ENCODE measurements at places on chromosomes 16 and 17.

DNA sequence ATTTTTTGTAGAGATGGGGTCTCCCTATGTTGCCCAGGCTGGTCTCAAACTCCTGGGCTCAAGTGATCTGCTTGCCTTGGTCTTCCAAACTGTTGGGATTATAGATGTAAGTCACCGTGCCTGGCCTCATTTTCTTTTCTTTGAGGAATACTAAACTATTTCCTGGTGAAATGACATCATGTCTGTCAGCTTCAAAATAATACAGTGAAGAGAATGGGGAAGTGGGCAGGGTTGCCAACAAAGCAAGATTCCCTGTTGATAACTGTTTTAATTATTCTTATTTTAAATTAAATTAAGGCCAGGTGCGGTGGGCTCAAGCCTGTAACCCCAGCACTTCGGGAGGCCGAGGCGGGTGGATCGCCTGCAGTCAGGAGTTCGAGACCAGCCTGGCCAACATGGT is 21.1 kb downstream of the PIPOX start:
- no peak for DNase-seq

DNA sequence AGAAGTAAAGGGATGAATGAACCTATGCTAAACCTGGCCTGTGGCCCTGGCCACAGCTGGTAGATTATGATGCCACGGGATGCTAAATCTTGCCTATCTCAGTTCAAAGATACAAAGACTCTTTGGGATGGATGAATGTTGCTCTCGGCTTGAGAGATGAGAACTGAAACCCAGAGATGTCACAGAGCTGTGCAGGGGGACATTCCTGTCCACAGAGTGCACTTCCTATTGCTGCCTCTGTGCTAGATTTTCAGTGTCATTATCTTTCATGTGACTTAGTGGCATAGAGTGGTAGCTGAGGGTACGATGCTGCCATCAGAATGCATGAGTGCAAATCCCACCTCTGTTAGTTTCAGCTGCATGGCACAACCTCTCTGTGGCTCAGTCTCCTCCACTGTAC is 2.3 kb upstream of the MT1M start:
- no peak for DNase-seq

DNA sequence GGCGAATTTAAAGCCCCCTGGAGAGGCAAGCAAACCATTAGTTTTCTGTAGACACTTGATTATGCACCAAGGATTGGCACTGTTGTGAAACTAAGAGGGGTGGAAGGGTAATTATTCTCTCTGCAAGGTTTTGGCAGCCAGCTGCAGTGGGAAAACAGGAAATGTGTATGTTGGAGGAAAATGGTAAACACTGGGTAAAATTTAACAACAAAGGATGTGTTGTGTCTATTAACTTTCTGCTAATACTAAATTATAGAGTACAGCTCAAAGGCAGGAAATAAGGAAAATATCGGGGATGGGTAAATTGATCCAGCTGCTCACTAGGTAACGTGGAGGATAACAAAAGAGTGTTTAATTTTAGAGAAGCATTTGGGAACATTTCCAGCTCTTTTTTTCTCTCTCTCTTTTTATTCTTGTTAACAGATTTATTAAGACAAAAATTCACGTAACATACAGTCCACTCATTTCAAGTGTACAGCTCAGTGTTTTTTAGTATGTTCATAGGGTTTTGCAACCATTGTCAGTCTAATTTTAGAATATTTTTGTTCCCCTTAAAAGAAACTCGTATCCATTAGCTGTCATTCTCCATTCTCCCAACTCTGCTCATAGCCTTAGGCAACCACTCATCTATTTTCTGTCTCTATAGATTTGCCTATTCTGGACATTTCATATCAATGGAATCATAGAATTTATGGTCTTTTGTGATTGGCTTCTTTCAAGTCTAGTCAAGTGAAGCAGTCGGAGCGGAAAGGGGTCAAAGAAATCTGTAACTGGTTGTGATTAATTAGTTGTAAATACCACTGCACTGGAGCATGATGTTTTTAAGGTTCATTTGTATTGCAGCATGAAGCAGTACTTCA is 41.8 kb downstream of the TANGO6 start:
- DNase-seq, result no peak

DNA sequence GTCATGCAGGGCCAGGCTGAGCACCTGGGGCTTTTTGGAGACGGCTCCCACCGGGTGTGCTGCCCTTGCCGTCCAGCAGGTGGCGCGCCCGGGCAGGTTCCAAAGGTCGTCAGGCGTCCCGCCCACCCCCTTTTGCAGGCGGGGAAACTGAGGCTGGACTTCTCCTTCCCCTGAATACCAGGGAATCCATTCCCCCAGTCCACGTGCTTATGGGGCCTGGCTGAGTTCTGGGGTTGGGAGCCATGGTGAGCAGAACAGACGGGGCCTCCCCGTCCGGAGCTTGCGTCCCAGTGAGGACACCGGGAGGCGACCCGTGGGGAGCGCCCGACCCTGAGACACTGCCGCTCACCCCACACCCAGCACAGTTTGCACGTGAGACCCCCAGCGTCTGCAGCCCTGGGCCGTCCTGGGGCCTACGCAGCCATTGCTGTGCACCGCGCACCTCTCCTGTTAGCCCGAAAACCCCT is 51.8 kb upstream of the JPH3 start:
- no peak for DNase-seq

DNA sequence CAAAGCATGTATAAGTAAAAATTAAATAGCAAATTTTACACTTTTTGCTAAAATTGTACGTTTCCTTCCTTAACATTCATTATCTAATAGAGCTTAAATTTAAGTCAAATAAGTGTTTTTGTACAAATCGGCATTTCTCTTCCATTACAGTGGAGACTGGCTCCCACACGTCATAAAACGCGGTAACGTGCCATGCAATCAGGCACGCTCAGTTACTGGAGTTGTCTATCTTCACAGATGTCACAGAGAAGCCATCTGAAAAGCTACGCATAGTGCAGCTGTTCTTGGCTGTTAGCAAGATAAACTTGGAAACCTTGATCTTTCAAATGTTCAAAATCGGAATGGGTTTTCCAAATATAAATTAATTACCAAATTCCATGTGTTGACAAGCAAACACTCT is 165.3 kb downstream of the STX8 start:
- DNase-seq, result no peak

GRCh38 chr17:72120642-72121163 is at the start of gene SOX9:
Gene SOX9, plus strand, starts transcription at chr17:72121020. Its CDS starts 372 bp downstream, at chr17:72121392.
- DNase-seq, result no peak

DNA sequence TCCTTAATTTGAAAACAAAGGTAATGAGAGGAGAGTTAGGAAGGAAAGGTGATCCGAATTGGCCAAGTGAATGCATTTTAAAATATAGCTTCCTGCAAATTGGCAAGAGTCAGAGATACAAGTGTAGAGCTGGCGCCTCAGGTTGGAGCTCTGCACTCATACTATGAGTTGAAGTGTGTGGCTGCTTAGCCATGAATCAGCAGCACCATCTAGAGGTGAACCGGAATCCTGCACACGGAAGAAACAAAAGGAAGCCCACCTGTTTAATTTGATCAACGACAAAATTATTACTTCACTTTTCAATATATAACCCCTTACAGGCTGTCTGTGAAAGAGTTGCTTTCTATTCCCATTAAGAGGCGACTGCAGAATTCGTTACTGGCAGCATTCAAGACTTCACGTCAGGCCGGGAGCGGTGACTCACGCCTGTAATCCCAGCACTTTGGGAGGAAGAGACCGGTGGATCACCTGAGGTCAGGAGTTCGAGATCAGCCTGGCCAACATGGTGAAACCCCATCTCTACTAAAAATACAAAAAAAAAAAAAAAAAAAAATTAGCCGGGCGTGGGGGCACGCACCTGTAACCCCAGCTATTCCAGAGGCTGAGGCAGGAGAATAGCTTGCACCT is 1253.7 kb upstream of the CDH8 start:
- DNase-seq, result no peak

DNA sequence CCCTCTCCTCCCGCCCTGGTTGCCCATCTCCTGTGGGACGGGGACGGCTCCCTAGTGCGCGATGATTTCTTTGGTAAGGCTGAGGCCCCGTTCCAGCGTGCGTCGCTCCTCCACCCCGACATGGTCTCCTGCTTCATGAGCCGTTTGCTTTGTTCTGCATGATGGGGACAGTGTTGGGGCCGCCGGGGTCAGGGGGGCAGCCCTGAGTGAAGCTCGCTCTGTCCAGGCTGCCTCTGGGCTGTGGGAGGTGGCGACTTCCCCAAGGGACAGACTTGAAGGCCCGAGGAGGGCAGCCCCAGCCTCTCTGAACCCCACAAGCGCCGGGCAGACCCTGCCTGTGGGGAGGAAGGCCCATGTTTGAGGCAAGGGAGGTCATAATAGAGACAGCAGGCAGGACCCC is 12.4 kb downstream of the NME3 start:
- DNase-seq, result no peak

GRCh38 chr17:77712578-77712977 is 245.9 kb upstream of the TNRC6C start:
- no peak for DNase-seq
